Activated CD4-positive, alpha-beta T cell treated with anti-CD3 and anti-CD28 coated beads, Interleukin-2, Interleukin-6, amounts not matched to agents 100 ng/mL and 50 ng/mL, durations not matched to agents 16 hours and 8 hours (primary cell): ENCODE measurements at places on chromosomes 7 and 10.

DNA sequence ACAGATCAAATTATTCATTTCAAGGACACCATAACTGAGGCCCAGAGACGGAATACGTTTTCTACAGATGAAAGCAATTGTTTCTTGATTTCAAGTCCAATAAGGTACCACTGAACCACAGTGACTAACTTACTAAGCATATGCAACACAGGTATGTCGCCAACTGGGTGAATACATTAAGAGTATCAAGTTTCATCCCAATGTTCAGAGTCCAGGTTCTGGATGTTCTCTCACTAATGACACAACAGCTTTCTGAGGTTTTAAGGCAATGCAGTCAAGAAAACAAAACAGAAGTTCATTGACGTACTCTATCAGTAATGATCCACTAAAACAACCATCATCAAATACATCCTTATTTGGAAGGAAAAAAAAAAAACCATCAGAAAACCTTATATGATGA lies 35.8 kb downstream of the NSUN6 start:
- no peak for DNase-seq

GRCh38 chr10:101233863-101234262 lies 4.6 kb upstream of the LBX1 start:
- no peak for DNase-seq

- no peak for DNase-seq
Measured at GRCh38 chr7:135741905-135742304, 6.7 kb downstream of the FAM180A start.

GRCh38 chr7:143300959-143301935 lies 13.1 kb downstream of the CASP2 start:
- DNase-seq: no peak

DNA sequence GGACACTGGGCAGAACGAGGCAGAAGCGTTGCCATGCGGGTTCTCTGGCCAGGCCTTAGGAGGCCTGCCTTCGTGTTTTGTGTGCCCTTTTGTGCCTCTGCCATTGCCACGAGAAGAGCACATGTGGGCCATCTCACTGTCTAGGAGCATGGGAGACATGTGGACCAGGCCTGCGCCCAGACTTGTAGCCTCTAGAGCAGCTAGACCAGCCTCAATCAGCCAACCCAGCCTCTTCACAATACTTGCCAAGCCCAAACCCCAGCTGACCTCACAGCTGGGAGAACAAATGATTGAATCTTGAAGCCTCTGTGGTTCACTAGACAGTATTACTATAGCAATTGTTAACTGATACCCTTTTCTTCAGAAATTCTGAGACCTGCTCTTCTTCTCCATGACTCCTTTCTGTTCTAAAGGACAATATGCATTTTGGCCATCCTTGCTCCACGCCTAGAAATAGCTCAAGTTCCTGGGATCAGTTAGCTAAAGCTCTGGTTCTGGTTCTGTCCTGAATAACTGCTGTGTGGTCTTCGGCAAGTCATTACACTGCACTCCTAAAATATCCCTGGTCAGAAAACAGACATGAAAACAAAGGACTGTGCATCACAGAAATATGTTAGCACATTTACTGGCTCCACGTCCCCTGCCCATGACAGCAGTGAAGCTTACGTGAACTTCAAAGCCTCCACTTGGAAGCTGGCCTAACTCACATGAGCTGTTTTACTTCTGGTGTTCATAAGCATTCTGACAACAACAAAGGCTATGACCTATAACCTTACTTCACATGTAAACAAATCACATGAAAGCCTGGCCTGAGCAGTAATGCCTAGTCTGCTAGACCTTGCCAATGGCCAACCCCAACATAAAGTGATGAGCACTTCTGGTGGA lies 72.3 kb upstream of the MKRN1 start:
- DNase-seq: no peak

- no peak for DNase-seq
Measured at GRCh38 chr7:81604075-81604807, 165.6 kb downstream of the HGF start.

- no peak for DNase-seq
Measured at GRCh38 chr10:104540181-104540580, 100.9 kb upstream of the SORCS3 start.
